ENCODE measurements at places on chromosomes 16 and 17.

- no peaks in the 10 kb centered on the region for H3K27me3 ChIP-seq
- peaks cover 4% of the 10 kb centered on the region for H3K36me3 ChIP-seq
- DNase-seq = no peak
Measured at GRCh38 chr17:74433421-74434121, 1.7 kb downstream of the GPRC5C start.

DNA sequence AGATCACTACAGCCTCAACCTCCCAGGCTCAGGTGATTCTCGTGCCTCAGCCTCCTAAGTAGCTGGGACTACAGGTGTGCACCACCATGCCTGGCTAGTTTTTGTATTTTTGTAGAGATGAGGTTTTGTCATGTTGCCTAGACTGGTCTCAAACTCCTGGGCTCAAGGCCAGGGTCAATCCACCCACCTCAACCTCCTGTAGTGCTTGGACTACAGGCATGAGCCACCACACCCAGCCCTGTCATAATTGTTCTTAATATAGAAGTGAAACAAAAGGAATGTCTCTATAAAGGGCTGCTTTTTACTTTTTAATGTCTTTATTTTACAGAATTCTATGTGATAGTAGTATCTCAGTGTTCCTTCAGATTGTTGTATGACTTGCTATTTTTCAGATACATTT is 345.2 kb upstream of the TBX2 start:
- no peaks in the 10 kb centered on the region for H3K36me3 ChIP-seq
- H3K27me3 ChIP-seq = no peaks in the 10 kb centered on the region
- no peak overlapping the region for H3K27ac ChIP-seq
- H3K4me3 ChIP-seq = no peak overlapping the region
- no peak for DNase-seq

GRCh38 chr17:58318627-58319172 is 9.9 kb downstream of the TSPOAP1 start:
- H3K4me1 ChIP-seq = peaks cover 6% of the 10 kb centered on the region
- H3K27ac ChIP-seq = no peak overlapping the region
- DNase-seq = no peak
- H3K27me3 ChIP-seq = no peaks in the 10 kb centered on the region

DNA sequence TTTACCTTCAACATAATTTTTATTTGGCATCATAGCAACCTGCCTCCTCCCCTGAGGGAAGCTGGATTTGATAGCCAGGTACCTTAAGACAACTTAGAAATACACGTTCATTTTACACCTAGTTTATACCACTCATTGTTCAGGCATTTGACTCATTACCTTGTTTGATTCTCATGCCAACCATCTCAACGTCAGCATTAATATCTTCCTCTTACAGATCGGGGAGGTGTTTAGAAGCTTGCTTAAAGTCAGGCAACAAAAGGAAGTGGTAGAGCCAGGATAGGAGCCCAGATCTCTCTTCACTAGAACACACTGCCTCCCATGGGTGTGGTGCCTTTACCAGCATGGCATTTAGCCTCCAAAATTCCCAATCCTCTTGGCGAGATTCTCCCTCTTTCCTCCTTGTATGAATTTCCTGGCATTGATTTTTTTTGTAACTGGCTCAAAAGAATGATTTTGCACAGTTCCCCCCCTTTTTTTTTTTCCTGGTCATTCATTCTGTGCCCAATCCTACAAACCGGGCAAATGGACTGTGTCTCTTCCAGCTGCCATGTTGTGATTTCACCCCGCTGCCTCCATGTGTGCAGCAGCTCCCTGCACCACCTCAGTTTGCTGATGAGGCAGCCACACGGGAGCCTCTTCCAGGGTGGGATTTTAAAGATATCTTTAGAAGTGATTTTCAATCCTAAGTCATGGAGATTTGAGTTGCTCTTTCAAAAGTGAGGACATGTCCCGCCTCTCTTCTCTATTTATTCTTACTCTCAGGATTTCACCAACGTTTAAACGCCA is 383.6 kb downstream of the UTP18 start:
- no peak for DNase-seq
- H3K4me1 ChIP-seq = no peaks in the 10 kb centered on the region
- H3K36me3 ChIP-seq = no peaks in the 10 kb centered on the region
- H3K27ac ChIP-seq = no peak overlapping the region
- no peak overlapping the region for H3K4me3 ChIP-seq

DNA sequence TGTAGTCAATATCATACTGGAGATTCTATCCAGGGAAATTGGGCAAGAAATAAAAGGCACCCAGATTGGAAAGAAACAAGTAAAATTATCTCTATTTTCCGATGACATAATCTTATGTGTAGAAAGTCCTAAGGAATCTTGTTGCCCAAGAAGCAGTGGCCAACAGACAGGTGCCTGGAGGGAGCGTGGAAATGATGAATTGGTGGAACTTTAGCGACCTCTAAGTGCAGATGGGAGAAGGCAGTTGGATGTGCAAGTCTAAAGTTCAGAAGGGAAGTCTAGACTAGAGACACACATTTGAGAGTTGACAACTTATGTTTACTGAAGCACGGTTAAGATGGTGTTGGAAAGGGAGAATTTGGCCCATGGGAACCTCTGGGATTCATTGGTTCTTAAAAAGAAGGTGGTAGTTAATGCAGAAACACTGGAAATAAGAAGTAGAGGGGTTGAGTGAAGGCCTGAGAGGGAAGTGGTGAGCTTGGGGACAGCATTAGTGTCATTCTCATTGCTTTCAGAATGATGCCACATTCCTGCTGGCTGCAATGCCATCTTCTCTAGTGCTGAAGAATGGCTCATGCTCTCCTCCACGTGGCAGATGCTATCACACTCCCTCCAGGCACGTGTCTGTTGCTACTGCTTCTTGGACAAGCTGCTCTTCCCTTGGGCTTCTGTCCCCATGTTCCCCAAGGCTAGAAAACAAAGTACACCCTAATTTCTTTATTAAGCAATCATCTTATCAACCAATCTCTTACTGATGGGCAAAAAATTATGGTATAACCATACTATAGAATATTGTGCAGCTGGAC is 24.0 kb downstream of the TAT start:
- H3K4me3 ChIP-seq = no peak overlapping the region
- H3K27ac ChIP-seq = no peak overlapping the region
- no peaks in the 10 kb centered on the region for H3K4me1 ChIP-seq
- H3K27me3 ChIP-seq = no peaks in the 10 kb centered on the region
- H3K36me3 ChIP-seq = no peaks in the 10 kb centered on the region
- DNase-seq = no peak
